ENCODE measurements at places on chromosomes 5 and 9.
A peak's percentile ranks its signal among the peaks of the same experiment; 100 is the strongest.

- no peak for DNase-seq
Observed at GRCh38 chr9:28810388-28811075, 1237.3 kb upstream of the C9orf72 start.

DNA sequence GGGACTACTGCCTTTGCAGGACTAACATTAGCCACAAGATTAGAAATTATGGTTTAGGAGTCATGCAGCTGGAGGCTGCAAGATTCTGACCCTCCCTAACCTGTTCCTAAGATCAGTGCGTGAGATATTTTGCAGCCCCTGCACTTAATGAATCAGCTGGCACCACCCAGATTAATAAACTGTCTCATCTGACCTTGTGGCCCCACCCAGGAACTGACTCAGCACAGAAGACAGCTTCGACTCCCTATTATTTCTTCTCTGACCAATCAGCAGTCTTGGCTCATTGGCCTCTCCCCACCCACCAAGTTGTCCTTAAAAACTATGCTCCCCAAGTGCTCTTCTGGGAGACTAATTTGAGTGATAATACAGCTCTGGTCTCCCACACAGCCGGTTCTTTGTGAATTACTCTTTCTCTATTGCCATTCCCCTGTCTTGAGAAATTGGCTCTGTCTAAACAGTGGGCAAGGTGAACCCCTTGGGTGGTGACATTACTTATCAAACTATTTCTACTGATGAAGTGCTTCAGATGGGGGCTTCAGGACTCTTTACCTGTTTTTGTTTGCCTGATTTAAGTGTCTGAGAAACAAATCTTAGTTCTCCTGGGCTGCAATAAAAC is 17.0 kb downstream of the CTSL start:
- no peak for DNase-seq

GRCh38 chr5:4643190-4643589 is 496.9 kb upstream of the ADAMTS16 start:
- DNase-seq = no peak

GRCh38 chr5:14743601-14744295 is 79.2 kb downstream of the OTULIN start:
- no peak for DNase-seq

DNA sequence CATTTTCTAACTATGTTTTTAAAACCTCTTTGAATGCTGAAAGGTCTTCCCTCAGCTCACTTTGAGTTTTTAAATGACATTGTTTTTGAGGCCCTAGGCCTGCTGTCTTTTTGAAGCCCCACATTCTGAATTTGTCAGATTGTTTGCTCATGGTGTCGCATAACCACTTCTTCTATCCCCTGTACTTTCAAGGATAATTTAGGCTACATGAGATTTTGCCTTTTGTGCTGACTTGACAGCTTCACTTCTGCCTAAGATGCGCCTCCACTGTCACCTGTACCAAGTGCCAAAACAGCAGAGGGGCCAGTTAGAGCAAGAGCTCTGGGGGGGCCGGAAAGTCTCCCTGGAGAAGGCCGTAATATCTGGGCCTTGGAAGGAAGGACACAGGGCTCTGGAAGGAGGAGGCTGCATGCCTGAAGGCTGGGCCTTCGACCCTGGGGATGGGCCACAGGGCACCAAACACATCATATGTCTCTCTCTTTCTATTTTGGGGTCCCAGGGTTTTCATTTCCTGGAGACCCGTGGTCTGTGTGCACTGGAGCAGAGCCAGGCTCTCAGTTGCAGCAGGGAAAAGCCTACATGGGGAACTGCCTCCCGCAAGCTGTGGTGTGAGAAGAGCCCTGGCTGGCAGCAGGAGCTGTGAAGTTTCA is 49.1 kb downstream of the NDST1 start:
- DNase-seq = no peak

GRCh38 chr5:66720780-66721179 is 124.6 kb downstream of the MAST4 start:
- no peak for DNase-seq

DNA sequence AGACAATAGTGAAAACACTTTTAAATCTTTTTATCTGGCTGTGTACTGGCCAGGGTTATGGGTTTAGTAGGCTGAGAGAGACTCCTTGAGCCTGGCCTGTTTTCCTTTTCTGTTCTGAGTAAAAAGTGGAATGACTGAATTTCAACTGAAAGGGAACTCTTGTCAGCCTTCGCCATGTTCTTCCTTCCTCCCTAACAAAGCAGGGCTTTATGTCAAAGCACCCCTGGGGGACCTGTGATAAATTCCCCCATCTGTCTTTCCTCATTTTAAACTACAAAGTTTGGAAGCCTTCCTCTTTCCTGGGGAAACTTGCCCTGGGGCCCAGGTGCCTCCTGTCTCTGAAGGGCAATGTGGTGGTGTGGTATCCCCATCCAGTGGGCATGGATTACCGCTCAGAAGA is 29.7 kb downstream of the LARP1 start:
- DNase-seq = no peak

DNA sequence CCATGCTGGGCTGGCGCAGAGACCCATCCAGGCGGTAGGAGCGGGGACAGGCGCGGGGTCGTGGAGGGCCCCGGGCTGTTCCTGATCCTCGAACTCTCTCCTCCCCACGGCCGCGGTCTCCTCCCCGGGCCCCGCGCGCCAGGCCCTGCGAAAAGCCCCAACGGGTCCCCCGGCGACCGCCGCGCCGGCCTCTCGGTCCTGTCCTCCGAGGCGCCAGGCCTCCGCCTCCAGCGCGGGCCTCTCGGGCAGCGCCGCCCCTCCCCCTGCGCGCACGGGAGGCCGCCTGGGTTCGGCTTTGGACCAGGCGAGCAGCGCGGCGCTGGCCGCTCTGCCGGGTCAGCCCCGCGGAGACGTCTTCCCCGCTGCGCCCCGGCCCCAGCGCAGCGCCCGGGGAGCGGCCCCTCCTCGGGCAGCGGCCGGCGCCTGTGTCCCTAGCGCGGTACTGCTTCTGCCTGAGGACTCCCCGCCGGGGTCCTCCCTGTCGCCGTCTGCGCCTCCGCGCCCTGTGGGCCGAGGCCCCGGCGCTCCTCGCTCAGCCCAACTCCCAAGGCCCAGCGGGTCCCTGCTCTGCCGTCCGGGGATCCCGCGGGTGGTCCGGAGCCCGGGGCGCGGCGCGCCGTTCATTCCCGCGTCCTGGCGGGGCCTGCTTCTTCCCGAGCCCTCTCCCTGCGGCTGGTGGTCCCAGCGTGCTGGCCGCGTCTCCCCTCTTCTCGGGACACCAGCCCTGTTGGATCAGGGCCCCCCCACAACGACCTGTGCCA is 13.4 kb downstream of the COL23A1 start:
- no peak for DNase-seq

GRCh38 chr5:15943487-15943886 is 236.1 kb downstream of the MARCHF11 start:
- no peak for DNase-seq

DNA sequence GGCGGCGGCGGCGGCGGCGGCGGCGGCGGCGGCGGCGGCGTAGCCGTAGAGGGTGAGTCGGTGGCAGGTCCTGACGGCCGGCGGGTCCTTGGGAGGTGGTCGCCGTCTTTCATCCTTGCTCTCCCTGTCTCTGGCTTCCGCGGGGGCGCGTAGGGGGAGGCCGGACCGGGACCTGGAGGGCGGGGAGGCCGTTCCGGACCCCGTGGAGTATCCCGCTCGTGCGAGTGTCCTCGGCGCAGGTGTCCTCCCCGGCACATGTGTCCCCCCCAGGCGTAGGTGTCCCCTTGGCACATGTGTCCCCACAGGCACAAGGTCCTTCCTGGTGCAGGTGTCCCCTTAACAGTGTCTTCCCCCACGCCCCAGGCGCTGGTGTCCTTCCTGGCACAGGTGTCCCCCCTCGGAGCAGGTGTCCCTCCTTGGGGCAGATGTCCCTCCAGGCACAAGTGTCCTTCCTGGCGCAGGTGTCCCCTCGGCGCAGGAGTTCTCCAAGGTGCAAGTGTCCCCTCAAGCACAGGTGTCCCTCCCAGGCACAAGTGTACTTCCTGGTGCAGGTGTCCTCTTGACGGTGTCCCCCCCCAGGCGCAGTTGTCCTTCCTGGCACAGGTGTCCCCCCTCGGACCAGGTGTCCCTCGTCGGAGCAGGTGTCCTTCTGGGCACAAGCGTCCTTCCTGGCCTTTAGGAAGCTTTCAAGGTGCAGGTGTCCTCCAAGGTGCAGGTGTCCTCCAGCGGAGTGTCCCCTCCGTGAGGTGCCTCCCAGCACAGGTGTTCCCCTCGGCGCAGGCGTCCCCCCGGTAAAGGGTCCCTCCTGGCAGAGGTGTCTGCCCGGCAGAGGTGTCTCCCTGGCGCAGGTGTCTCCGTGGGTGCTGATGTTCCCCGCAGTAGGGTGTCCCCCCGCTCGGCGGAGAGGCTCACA is 519 bp downstream of the EXOC3 start:
- no peak for DNase-seq

DNA sequence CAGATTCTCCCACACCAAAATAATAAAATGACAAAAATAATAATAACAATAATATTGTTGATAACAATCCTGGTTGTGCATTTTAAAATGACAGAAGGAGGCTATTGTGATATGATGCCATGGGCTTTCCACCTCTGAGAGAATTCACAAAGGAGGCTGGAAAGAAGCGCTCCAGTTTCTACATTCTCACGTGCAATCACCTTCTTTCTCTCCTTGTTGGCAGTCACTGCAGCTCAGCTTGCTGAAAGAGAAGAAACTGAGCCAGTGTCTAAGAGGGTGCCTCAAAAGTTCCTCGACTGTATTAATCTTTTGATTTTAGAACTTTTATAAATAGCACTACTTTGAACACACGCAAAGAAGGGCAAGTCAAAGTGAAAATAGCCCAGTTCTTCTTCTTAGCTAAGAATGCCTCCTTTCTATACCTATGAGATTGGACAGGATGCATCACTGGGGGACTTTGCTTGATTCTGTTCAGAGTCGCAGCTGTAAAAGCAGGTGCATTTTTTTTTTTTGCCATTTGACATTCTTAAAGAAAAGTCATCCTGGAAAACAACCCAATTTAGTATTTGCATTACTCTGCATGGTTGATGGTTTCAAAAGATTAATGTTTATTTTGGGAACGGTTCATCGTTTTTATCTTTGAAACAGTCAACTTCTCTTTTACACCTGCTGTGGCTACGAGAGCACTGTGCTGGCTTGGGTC is 12.4 kb upstream of the SUB1 start:
- peak; percentile 94 for DNase-seq

DNA sequence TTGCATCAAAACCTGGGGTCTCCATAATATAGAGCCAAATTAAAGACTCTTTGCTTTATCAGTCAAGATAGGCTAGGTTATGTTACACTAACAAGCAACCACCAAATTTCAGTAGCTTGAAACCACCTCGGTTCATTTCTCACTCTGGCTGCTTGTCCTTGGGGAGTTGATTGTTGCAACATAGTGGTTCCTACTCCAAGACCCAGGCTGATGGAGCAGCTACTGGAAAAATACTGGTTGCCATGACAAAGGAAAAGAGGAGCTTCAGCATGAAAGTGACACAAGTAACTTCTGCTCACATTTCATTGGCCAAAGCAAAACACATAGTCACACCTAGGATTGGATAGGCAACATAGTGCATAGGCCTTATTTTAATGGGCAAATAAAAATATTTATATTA is 18.5 kb upstream of the RCL1 start:
- DNase-seq = no peak

GRCh38 chr5:149666212-149666852 is 63.8 kb upstream of the PPARGC1B start:
- DNase-seq = no peak

GRCh38 chr9:92406477-92406876 is 2.1 kb upstream of the OGN start:
- DNase-seq = peak; percentile 43

- no peak for DNase-seq
Observed at GRCh38 chr5:5040712-5041111, 99.4 kb upstream of the ADAMTS16 start.

- no peak for DNase-seq
Observed at GRCh38 chr9:101037430-101037829, 8.9 kb downstream of the PLPPR1 start.

DNA sequence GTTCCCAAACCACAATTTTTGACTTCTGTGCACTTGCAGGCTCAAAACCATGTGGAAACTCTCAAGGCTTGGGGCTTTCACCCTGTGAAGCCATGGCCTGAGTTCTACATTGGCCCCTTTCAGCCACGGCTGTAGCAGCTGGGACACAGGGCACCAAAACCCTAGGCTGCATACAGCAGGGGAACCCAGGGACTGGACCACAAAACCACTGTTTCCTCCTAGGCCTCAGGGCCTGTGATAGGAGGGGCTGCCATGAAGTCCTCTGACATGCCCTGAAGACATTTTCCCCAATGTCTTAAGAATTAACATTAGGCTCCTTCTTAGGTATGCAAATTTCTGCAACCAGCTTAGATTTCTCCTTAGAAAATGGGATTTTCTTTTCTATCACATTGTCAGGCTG is 312.1 kb upstream of the TUSC1 start:
- no peak for DNase-seq

GRCh38 chr5:124438903-124439281 is 307.5 kb downstream of the ZNF608 start:
- DNase-seq = no peak

DNA sequence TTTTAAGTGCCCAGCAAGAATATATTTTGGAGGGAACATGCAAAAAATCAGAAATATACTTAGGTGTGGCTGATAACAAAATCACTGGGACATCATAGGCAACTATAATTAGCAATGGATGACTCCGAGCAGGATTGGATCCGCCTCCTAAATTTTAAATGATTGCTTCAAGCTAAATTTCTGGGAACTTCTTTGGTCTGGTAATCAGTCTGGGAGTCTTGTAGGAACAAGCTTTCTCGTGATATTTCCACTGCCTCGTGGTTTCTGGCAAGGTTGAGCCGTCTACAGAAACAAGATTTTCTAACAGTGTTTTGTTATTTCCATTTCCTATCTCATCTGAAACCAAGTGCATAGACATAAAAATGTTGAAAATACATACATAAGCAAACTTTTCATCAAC is 232.6 kb downstream of the BNC2 start:
- no peak for DNase-seq

DNA sequence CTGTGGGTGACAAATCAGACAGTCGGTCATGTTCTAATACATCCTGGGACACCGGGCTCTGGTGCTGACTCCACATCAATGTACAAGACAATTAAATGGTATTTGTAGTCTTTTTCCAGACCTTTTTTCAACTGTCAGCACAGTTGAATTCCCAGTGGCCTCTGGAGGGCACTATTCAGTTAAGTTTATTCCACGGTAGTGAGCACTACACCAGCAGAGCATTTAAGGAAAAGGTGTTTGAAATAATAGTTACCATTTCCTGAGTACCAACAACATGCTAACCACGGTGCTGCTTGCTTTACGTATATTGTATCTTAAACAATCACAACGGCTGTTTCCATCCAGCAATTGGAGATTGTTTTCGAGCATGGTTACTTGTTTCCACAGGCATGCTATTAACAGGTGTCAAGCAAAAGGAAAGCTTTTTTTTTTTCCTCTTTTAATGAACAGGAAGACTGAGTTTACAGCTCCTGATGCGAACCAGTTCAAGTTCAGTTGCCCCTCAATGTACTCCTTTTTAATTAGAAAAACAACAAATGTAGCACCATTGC is 186.7 kb downstream of the PDZD2 start:
- DNase-seq = no peak

- no peak for DNase-seq
Observed at GRCh38 chr5:91403438-91403837, 20.3 kb upstream of the ARRDC3 start.

GRCh38 chr5:138662599-138662998 is 87.4 kb upstream of the HSPA9 start:
- DNase-seq = no peak

Data from GM12864 (cell line).